ENCODE measurements at places on chromosomes 4 and X.

- no peak for DNase-seq
These were observed 31.5 kb downstream of the GPR174 start for GRCh38 chrX:79176028-79176427.

DNA sequence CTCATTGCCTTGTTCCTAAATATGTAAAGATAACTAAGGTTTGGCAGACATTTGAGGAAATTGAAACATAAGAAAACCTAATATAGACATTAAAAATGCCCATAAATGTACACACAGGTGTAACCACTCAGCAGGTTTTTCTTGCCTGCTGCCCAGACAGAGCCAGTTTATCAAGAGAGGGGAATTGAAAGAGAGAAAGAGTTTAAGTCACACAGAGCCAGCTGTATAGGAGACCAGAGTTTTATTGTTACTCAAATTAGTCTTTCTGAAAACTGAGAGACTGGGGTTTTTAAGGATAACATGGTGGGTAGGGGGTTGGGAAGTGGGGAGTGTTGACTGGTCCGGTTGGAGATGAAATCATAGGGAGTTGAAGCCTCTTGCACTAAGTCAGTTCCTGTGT is 119.0 kb downstream of the CFAP299 start:
- DNase-seq = no peak

- DNase-seq = no peak
These were observed at the start of gene MGAT4D for GRCh38 chr4:140497747-140498636. MGAT4D (minus strand) TSS chr4:140498293; CDS start chr4:140498222, 71 bp downstream.

GRCh38 chr4:112889619-112890527 is 159.6 kb upstream of the ANK2 start:
- DNase-seq = no peak

- no peak for DNase-seq
These were observed 337.3 kb upstream of the HS3ST1 start for GRCh38 chr4:11765849-11766453.

GRCh38 chr4:33133723-33134122 is 2413.6 kb downstream of the PCDH7 start:
- DNase-seq = no peak

DNA sequence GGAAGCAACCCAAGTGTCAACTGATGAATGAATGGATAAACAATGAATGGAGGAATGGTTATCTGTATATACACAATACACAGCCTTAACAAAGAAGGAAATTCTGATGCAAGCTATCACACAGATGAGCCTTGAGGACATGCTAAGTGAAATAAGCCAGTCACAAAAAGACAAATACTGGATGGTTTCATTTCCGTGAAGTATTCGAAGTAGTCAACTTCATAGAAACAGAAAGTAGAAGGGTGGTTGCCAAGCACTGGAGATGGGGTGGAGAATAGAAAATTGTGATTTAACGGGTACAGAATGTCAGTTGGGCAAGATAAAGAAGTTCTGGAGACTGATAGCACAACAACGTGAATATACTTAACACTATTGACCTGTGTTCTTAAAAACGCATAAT is 28.2 kb downstream of the CENPU start:
- DNase-seq = no peak

DNA sequence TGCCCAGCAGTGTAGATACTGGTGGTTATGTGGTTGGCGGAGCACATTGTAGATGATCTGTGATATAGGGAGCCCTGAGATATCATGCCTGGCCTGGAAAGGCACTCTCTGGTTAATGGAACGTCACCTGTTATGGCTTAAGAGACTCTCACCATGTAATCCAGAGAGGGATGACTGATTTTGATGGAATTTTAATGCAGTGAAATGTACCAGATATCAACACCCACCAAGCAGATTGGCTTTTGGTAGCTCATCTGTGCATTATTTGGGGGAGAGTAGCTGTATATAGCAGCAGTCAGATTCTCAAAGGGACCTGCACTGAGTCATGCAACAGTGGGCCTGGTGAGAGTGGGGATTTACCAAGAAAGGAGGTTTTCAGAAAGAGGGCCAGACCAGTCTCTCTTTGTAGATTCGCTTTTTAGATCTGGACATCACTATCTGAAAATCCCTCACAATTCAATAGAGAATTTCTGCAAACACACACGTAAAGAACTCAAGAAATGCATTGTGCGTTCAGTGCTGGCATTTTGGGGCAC is 17.3 kb downstream of the TSC22D3 start:
- DNase-seq = no peak

- DNase-seq = no peak
These were observed 1143.8 kb downstream of the PCDH19 start for GRCh38 chrX:99266255-99266654.

GRCh38 chrX:148580016-148580415 is 79.6 kb downstream of the AFF2 start:
- no peak for DNase-seq

DNA sequence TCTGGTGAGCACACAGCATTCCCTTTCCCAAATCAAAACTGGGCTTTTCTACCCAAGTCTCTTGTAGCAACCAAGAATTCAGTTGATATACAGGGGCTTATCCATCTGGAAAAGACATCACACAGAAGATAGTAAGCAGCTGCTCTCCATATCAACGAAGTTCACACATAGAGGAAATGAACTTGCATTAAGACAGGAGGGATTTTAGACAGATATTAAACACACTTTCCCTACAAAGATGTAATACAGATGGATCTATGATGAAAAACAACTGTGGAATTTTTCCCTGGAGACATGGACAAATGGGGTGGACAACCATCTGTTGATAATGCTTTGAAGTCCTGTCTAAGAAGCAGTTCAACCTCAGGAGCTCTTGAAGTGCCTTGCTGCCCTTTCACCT is 9.8 kb upstream of the PDE5A start:
- no peak for DNase-seq

- no peak for DNase-seq
These were observed 42.7 kb upstream of the DDX3X start for GRCh38 chrX:41291309-41291708.

DNA sequence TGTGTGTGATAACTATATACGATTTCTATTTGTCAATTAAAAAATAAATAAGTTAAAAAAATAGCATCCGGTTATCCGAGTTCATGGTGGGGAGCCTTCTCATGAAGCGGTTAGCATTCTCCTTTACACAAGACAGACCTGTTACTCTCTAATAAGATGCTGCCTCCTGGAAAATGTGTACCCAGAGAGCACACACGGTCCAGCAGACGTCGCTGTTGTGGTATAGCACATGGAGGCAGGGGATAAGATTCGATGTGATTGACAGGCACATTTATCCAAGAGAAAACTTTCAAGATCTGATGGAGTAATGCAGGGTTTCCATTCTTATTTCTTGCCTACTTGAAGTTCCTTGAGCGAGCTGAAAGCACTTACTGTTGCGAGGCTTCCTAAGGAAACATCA is 62.7 kb upstream of the STS start:
- DNase-seq = no peak

DNA sequence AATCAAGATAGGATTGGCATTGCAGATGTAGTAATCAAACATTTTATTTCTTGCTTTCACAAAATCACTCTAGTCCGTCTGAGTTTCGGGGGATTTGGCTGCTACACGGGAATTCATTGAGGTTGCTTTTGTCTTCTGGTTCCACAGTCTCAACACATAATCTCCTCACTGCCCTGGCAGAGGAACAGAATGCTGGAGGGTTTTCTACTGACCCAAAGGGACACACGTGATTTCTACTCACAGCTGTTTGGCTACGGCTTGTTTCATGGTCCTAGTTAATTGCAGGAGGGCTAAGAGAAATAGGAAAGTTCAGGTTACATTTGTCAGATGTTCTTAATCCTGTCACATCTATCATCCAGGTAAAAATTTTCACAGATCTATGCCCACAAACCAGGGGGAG is 1811.6 kb downstream of the ARAP2 start:
- no peak for DNase-seq

DNA sequence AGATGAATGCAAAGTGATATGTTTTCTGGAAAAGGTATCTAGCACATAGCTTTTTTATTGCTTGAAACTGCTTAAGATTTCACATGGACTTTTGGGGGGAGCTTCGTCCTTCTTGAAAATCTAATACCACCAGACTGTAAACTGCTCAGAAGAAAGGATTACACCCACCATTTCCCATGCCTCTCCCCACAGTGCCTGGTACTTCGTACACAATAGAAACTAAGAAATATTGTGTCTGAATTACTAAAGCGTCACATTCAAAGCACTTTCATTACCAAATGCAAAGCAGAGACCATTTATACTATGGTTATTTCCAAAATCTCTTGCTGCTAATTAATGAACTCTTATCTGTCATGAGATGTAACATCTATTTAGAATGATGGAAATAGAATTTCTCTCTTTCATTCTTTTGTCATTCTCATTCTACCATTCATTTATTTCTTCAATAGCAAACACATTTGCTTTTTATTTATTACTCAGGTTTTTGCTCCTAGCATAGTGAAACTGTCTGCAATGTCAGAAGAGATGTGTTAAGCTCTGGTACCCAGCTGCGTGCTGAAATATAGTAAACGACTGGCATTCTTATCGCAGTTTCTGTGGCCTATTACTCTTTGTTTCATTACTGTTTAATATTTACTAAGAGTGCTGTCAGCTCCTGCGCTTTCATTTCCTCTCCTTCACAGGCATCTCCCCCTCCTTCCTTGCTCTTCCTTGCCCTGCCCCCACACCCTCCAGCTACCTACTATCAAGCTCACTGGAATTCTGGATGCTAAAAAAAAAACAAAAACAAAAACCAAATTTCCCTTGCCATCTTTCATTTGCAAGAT is 51.4 kb upstream of the RAPGEF2 start:
- DNase-seq = no peak

DNA sequence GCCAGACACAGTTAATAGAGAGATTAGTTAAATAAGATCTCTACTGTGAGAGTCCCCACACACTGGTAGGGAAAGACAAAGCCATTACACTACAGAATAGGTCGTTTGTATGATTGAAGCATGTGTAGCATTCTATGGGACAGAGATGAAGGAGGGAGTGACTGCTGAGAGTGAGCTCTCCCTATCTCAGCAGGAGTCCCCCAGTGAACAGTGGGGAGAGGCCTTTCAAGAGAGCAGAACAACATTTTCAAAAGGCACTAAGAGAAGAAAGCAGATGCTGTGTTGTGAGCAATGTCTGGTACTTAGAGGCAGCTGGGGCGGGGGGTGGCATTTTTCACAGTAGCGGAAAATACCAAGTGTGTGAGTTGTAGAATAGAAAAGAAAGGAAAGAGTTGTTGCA is 413.6 kb downstream of the AFF2 start:
- no peak for DNase-seq

GRCh38 chr4:143473334-143474126 is 40.0 kb upstream of the SMARCA5 start:
- DNase-seq = no peak

- DNase-seq = no peak
These were observed 19.8 kb upstream of the GTPBP6 start for GRCh38 chrX:338281-338835.

- no peak for DNase-seq
These were observed 176.5 kb downstream of the FBXW7 start for GRCh38 chr4:152359208-152360044.

DNA sequence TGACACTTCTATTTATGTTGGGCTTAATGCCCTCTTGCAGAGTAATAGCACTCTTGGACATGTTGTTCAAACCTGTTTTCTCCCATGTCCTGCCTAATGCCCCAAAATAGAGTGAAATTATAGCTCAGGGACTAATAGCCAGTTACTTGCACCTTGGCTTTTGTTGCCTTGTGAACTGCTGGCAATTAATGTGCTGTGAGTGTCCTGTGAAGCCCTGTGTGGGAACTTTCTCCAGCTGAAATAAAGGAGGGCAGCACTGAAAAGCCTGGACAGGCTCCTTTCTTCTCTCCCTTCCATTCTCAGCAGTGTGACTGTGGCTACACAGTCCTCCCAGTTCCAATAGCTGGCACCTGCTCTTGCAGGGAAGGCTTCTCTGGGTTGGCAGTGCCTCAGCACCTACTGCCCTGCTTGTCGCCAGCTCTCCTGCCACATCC is 72.4 kb downstream of the DCLK2 start:
- DNase-seq = no peak

DNA sequence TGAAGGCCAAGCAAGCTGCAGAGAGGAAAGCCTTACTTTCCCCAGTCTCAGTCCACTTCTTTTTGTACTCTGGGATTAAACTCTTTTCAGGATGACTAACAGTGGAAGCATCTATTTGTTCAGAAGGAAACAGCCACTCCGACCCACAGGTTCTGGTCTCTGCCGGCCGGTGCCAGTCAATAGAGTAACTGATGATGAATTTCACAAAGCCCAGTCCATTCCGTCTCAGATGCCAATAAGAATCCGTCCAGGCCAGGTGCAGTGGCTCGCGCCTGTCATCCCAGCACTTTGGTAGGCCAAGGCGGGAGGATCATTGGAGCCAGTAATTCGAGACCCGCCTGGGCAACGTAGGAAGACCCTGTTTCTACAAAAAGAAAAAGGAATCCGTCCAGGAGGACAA is 58.5 kb upstream of the HELT start:
- DNase-seq = no peak

DNA sequence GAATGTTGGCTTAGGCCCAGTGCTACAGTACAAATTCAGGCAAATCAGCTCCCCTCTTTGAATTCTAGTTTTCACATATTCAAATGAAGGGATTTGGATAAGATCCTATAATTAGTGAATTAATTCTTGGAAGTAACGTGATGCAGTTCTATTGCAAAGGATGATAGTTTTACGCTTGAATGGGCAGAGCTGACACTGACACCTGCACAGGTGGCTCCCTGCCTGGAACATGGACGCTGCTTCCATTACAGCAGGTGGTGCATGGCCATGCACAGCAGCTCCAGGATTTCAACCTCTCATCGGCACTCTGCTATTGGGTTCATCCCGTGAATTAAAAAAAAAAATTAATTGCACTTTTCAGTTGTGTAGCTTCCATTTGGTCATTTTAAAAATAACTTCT is 28.4 kb upstream of the RPS6KA6 start:
- no peak for DNase-seq

GRCh38 chrX:71615954-71616353 is 2.4 kb downstream of the CXCR3 start:
- no peak for DNase-seq

- DNase-seq = no peak
These were observed 24.4 kb upstream of the MGST2 start for GRCh38 chr4:139641218-139641617.

- no peak for DNase-seq
These were observed 24.8 kb upstream of the MSANTD1 start for GRCh38 chr4:3223956-3224748.

DNA sequence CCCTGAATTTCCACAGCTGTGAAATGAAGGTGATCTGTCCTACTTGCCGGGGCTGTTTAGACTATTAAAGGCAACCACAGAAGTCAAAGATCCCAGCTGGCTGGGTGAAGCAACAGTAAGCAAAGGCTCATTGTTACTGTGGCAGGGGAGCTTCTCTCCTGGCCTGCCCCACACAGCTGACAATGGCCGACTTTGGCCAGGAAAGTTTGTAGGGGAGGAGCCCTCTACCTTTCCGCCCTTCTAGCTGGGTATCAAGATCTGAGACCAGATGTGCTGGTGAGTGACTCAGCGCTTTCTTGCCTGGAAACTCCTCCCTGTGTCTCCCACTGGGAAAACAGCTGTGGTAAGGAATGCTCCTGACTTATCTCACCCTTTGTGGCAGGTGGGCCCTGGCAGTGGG is 21.1 kb downstream of the RASSF6 start:
- no peak for DNase-seq

All from stimulated activated CD4-positive, alpha-beta T cell treated with anti-CD3 and anti-CD28 coated beads, TNF-alpha, amount 100 ng/mL, for 24 hours (primary cell).